ENCODE measurements at places on chromosomes 2 and 18.

- DNase-seq, result peak; percentile 71
Measured at GRCh38 chr2:127516041-127516762, 10.1 kb downstream of the IWS1 start.

DNA sequence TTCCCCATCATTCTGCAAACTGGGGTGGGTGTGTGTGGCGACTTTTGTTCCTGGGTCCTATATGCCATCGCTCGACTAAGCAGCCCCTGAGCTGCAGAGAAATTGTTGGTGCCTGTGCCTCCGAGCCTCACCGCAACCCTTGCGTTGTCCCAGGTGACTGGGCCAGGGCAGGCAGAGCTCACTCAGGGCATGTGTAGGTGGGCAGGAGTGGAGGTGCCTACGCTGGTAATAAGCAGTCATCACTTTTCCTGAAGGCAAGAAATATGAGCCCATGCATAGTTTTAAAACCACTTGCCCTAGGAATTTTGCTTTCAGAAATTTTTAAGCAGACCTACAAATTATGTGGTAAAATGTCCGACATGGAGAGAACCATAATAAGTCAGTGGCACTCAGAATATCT, 197.8 kb downstream of the SMAD7 start:
- no peak for DNase-seq

- no peak for DNase-seq
Measured at GRCh38 chr2:235066490-235066889, 114.7 kb downstream of the SH3BP4 start.

- no peak for DNase-seq
Measured at GRCh38 chr2:134189009-134189720, 64.7 kb upstream of the MGAT5 start.

GRCh38 chr18:34223164-34223892, 1.4 kb downstream of the NOL4 start:
- DNase-seq, result no peak

GRCh38 chr2:68643011-68643873, at the start of gene PROKR1:
PROKR1 (plus strand) TSS chr2:68643579; CDS start chr2:68645822, 2,243 bp downstream.
- DNase-seq, result peak; percentile 30

GRCh38 chr2:121202541-121203310, 82.3 kb downstream of the TFCP2L1 start:
- no peak for DNase-seq

DNA sequence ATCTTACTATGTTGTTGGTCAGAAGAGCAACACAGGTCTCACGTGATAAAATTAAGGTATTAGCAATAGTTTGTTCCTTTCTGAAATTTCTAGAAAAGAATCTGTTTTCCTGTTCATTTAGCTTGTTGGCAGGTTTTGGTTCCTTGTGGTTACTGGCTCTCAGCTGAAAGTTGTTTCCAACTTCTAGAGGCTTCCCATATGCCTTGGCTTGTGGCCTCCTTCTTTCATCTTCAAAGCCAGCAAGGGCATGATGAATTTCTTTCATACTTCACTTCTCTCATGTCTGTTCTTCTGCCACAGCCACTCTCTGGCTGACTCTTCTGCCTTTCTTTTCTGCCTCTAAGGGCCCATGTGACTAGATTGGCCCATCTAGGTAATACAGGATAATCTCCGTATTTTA, 193.7 kb downstream of the TRIB2 start:
- no peak for DNase-seq

GRCh38 chr18:34710934-34711333, 836 bp downstream of the DTNA start:
- peak; percentile 50 for DNase-seq

DNA sequence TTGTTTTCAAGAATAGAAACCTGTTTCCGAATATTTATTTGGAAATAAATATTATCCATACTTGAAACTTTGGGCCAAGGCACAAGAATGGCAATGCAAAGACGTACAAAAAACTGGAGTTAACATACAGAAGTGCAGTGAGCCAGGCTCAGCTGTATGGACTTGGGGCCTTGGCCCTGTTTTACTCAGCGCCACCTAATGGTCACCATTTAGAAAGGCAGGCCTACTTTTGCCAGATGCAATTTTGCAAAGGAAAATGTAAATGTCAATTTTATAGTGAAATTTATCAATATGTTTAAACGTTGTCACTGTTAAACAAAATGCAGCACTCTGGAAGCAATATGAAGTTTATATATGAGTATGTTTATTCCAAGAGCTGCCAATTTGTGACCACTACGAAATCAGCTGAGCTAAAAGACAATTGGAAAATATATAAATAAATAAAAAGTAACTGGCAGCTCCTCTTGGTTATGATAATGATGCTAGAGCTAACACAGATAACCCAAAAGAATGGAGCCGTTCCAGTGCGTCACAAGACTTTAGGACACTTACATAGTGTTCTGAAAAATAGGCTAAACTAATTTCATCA, 155.0 kb downstream of the ARHGAP15 start:
- peak; percentile 39 for DNase-seq

DNA sequence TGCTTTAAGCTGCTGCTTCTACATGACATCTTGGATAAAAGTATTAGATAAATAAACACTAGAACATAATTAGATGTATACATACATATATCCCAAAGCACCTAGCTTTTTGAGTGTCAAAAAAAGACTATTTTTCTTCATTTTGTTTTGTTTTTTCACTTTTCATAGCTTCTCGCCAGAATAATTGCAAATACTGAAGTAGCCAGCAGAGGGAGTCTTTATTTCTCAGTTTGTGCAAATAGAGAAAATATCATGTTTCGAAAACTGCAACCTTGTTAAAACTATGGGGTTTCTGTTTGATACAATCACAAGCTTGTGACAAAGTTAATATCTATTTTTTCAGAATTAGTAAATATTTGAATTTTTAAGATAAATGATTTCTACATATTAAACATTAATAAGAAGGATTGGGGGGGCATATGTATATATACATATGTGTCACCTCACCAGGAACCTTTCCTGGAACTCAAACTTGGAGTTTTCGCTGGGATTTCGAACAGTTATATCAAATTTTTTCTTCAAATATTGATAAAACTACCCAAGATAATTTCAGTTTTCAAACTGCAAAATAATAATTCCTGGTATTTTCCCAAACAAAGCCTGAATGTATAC, 61.0 kb downstream of the GRB14 start:
- peak; percentile 35 for DNase-seq

- DNase-seq, result no peak
Measured at GRCh38 chr18:44409071-44409470, 271.6 kb upstream of the SETBP1 start.

DNA sequence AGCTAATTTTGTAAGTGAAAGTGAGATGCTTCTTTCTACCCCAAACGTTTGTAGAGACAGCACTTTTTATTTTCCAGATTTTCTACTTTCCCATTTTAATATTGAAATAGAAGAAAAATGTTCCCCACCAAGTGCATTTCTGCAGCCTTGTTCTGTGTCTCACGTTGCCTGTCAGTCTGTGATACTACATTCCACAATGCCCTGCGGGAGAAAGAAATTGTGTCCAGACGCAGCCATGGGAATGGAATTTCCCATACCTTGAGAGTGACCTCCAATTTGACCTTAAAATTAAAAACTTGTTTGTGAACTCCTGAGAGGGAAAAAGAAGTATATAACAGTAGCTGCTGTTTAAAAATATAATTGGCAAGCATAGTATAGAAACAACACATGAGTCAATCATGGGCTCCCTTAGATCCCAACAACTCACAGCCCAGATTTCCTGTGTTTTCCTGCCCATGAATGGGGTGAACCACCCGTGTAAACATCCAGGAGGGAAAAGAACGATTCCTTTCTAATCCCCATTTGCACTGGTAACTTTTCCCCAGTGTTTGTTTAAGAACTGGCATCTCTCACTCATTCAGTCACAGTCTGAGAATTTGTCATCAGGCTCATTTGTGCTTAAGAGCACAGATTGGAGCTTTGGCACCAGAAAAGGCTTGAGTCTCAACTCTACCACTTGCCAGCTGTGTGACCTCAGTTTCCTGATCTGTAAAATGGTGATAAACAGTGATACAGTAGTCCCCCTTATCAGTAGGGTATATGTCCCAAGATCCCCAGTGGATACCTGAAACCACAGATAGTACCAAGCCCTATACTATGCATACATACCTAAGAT, 166.1 kb upstream of the ZNF521 start:
- peak; percentile 13 for DNase-seq

DNA sequence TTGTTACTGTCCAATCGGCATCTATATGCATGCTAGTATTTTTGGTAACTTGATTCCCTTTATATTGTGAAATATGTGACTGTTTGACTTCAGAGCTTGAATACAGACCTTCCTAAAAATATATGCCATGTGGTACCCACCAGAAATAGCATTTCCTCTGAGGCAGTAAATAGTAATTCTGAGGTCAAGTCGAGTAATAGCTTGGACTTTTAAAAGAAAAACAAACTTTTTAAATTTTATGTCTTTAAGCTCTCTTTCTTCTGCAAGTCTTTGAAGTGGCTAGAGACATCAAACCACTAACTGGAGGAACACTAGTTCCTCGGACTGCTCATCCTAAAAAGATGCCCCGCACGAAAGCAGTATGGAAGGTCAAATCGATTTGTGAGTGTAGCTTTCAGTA, 396.8 kb upstream of the SLC14A2 start:
- DNase-seq, result no peak

- DNase-seq, result no peak
Measured at GRCh38 chr2:198809976-198810375, 647.8 kb downstream of the SATB2 start.

GRCh38 chr2:100980046-100980445, 22.0 kb upstream of the RPL31 start:
- DNase-seq, result no peak

DNA sequence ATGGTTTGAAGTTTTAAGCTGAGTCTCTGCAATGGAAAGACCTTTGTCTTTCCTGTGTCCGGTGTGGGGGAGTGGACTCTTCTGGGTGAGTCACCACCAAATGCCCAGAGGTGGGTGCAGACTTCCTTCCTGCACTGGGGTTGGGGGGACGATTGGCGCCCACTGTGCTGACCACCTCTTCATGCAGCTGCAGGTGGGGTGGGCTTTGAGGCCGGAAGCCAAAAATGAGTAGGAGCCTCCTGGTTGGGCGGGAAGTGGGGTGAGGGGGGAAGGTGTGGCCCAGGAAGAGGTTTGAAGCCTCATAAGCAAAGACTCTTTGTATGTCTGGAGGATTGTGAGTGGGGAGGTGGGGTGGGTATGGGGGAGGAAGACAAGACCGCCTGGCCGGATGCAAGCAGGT, 27.6 kb downstream of the PAX8 start:
- DNase-seq, result no peak

DNA sequence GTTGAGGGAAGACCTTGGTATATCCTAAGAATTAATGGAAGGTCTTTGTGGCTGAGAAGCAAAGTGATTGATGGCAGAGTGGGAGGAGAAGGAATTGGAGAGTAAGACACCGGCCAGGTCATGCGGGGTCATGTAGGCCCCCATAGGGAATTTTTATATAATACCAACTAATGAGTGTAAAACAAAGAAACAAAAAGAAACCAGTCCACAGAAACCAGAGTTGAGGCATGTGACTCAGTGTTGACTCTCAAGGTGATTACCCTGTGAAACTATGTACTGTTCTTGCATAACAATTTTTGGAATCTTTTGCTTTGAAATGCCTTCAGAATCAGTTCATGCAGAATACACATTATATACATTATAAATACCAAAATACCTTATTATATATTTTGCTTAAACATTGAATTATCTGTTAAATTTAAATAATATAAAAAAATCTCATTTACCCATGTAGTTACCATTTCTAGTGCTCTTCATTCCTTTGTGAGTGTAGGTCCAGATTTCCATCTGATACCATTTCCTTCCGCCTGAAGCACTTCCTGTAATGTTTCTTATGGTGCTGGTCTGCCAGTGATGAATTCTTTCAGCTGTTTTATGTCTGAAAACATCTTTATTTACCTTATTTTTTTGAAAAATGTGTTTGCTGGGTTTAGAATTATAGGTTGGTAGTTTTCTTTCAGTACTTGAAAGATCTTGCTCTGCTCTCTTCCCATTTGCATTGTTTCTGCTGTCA, 8.6 kb downstream of the CLIP4 start:
- peak; percentile 90 for DNase-seq

DNA sequence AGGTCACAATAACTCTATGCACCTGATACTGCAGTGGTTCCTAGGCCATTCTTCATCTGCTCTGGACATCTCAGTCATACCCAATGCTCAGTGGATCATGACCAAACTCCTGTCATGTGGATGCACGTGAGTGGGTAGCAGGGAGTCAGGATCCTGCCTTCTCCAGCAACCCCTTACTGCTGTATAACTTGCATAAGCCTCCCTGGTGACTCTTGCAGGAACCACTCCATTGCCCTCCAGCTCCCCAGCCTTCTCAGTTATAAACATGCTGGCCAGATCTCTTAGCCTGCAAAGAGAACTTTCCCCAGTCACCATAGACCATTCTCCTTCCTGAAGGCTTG, 98.6 kb upstream of the ZNF397 start:
- no peak for DNase-seq

GRCh38 chr2:199940373-199940772, 14.9 kb downstream of the TYW5 start:
- peak; percentile 35 for DNase-seq

DNA sequence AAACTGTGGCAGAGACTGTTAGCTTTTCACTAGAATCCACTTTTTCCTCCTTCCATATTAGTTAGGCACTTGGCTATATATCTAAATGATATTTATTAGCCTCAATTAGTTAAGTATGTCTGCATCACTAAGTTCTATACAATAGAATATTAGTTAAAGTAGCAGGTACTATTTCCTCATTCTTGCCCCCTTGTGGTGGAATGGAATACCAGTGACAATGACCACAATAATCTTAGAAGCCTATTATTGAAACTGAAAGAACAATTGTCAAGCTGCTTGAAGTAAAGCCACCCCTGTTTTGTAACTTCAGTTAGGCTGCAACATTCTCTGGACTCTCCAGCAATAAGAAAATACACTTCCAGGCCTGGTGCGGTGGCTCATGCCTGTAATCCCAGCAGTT, 476.3 kb upstream of the VWC2L start:
- peak; percentile 8 for DNase-seq

DNA sequence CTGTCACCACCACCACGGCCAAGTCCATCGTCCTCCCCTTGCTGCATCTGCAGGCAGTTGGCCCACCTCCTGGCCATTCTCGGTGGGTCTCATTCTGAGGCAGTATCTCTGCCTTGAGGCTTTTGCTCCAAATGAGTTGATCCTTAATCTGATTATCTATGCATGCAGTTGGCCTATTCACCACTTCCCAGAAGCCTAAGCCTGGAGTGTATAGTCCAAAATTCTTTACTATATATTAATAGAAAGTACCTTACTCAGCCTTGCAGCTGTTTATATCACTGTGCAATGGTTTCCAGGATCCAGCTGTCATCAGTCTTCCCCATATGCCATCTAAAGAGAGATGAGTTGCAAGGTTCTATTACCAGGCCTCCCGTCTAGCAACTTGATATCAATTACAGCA, 292.4 kb downstream of the SS18 start:
- DNase-seq, result no peak

DNA sequence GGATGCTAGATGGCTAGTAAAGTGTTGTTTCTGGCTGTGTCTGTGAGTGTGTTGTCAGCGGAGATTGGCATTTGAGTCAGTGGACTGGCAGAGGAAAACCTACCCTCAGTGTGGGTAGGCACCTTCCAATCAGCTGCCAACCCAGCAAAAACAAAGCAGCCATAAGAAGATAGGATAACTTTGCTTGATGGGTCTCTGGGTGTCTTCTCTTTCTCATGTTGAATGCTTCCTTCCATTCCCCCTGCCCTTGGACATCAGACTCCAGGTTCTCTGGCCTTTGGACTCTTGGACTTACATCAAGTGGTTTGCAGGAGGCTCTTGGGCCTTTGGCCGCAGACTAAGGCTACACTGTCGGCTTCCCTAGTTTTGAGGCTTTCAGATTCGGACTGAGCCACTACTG, 429.0 kb upstream of the ZNF804A start:
- no peak for DNase-seq

Measured in fibroblast of skin of back (primary cell).